Activated T-helper 17 cell treated with anti-CD3 and anti-CD28 coated beads, Interleukin-2, amount 50 U/mL, for 72 hours (primary cell): ENCODE measurements at places on chromosomes 13 and 19.

DNA sequence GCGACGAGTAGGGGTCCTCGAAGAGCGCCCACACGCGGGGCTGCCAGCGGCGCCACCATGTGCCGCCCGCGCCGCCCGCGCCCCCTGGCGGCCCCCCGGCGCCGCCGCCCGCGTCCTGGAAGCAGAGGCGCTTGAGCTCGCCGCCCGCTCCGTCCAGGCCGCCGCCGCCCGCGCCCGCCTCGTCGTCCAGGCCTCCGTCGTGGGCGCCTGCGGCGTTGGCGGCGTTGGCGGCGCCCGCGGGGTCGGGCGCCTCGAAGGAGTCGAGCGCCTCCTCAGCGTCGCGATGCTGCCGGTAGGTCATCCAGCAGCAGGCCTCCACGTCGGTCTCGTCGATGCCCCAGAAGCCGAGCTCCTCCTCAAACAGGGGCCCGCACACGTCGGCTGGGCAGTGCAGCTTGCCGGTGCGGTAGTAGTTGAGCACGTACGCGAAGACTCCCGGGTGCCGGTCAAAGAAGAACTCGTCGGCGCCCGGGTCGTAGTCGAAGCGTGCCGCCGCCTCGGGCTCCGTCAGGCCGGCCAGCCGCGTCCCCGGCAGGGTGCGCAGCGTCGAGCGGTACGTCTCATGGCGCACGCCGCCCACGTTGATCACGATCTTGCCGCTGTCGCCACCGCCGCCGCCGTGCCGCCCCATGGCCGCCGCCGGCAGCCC is 829 bp downstream of the KCNC3 start:
- ATAC-seq = no peak

DNA sequence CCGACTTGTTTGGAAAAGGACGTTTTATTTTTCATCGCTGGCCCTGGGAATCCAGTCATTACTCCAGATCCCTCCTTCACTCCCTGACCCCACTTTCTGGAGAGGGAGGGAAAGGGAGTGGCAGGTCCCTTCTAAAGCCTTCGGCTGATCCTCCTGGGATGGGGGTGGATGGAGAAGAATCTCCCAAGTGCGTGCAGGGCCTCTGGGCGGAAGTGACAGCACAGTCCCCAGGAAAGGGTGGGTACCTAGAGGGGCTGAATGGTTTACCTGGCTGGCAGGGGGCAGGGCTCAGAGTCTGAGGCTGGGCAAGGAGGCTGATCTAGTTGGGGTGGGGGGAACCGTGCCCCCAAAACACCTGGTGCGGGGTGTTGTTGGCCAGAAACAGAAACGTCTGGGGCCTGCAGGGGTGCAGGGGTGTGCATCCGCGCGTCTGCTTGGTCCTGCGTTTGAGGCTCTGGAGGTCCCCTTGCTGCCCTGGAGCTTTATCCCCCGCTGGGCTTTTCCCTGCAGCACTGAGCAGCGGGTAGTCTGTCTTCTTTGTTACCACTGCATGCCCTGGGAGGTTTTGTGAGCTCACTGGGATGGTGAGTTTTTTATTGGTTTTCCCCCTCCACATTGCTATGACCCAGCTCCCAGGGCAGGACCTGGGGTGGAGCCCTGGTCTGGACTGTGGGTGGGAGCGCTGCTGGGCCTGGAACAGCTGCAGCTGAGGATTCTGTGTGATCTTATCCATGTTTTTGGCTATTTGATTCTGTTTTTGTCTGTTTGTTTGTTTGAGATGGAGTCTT is 3.0 kb upstream of the ZNF628 start:
- no peak for ATAC-seq

GRCh38 chr19:8041531-8041931 is 11.0 kb upstream of the CCL25 start:
- no peak for ATAC-seq

- peak; percentile 37 for ATAC-seq
Observed at GRCh38 chr19:38736036-38736412, 8.2 kb downstream of the CAPN12 start.

DNA sequence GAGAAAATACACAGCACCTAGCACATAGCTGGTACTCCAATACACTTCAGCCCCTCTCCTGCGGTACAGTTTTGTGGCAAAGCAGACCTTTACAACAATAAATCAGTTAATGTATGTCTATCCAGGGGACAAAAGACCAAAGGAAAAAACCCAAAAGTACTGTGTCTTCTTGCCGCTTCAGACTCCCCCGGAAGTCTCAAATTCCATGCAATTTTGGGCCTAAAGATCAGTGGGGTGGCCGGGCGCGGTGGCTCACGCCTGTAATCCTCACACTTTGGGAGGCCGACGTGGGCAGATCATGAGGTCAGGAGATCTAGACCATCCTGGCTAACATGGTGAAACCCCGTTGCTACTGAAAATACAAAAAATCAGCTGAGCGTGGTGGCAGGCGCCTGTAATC is 16.2 kb downstream of the CARS2 start:
- no peak for ATAC-seq

GRCh38 chr19:7486923-7487322 is 1.9 kb downstream of the PEX11G start:
- ATAC-seq = no peak

GRCh38 chr13:79724348-79725103 is 243.6 kb downstream of the NDFIP2 start:
- no peak for ATAC-seq

DNA sequence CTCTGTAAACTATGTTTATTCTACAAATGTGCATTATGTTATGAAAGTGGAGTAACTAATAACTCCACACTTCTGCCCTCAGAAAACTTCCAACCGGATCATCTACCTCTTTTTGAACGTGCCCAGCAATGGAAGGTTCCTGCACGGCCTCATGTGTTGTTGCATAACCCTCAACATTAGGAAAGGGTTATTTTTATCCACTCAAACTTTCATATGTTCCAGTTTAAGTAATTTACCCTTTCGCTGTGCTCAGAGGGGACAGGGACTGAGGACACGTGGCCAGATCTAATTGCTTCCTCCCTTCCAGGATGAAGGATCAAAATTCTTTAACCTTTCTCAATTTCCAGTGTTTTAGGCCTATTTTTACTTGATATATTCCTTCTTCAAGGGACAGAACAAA is 29.6 kb downstream of the IRS2 start:
- ATAC-seq = no peak

GRCh38 chr19:42475366-42475765 is 32.6 kb upstream of the CXCL17 start:
- no peak for ATAC-seq

DNA sequence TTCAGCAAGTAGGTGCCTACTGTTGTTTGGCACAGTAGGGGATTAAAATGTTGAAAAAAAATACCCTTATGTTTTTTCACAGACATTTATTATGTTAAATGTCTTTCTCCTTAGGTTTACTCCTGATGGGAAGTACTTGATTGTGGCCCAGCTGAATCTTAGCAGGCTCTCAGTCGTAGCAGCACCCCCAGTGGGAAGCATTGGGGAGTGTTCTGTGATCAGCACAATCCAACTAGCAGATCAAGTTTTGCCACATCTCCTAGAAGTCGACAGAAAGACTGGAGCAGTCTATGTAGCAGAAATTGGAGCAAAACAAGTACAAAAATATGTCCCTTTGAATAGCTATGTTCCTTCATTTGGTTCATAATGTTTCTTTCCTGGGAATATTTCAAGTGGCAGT is 9.3 kb downstream of the NHLRC3 start:
- no peak for ATAC-seq

GRCh38 chr13:41291246-41291645 is 19.8 kb upstream of the NAA16 start:
- ATAC-seq = no peak

DNA sequence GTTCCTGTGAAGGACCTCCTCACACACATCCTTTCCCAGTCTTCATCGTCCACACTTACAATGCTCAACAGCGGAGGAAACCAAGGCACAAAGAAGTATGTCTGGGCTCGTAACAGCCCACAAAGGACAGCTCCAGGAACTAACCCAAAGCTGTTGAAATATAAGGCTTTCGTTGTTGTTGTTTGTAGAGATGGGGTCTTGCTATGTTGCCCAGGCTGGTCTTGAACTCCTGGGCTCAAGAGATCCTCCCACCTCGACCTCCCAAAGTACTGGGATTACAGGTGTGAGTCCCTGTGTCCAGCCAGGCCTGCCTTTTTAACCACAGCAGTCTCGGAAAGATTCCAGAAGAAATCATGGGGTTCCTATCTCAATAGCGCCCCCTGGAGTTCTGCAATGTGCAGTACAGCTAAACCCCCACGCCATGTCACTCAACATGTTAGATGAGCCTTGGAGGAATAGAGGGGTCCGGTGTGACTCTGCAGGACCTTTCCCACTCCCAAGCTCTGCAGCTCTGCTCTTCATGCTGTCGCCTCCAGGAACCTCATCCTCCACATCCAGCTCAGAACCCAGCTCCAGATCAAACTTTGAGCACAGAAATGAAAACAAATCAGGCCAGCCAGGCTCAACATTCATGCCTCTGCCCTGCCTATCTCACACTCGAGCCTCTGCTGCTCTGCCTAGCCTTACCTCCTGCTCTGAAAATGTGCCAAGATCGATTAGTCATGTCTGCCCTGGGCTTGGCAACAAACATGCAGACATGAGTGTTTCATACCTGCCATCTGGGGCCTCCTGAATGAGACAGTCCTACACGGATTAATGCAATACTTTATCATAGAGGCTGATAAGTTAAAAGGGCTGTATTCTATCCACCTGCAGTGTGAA is 7.5 kb downstream of the PLA2G4C start:
- peak; percentile 45 for ATAC-seq

DNA sequence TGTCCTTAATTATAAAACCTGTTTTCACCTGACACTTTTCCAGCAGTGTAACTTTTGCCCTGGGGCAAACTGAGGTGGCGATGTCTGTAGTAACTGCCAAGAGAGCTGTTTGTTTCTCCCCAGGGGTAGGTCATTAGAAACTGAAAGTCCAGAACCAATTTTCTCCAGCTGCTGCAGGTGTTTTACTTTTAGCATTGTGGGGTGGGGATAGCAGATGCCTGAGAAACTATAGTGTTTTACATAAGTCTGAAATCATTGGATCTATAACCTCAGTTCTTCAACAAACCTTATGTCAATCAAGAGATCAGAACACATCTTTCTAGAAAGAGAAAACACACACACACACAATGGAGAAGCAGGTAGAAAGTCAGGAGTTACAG is 92.7 kb downstream of the LHFPL6 start:
- no peak for ATAC-seq

DNA sequence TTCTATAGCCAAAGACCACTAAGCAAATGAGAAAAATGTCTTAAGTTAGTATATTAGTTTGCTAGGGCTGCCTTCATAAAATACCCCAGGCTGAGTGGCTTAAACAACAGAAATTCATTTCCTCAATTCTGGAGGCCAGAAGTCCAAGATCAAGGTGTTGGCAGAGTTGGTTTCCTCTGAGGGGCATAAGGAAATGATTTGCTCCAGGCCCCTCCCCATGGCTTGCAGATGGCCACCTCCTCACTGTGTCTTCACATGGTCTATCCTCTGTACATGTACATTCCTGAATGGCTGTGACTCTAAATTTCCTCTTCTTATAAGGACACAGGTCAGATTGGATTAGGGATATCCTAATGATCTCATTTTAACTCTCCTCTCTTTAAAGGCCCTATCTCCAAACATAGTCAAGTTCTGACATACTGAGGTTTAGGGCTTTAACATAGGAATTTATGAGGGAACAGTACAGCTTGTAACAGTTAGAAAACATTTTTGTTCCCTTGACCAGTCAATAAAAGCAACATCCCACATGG is 307.4 kb downstream of the DIAPH3 start:
- no peak for ATAC-seq

DNA sequence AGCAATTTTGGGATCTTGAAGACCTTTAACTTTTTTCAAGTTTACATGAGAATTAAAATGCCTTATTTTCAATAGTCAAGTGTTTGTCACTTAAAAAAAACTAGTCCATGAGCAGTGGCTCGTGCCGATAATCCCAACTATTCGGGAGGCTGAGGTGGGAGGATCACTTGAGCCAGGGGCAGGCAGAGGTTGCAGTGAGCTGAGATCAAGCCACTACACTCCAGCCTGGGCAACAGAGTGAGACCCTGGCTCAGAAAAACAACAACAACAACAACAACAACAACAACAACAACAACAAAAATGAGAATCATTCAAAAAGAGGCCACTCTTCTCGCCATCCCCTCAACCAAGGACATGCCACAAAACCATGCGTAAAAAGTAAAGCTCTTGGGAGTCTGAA is 5.7 kb downstream of the FOXO1 start:
- ATAC-seq = no peak

DNA sequence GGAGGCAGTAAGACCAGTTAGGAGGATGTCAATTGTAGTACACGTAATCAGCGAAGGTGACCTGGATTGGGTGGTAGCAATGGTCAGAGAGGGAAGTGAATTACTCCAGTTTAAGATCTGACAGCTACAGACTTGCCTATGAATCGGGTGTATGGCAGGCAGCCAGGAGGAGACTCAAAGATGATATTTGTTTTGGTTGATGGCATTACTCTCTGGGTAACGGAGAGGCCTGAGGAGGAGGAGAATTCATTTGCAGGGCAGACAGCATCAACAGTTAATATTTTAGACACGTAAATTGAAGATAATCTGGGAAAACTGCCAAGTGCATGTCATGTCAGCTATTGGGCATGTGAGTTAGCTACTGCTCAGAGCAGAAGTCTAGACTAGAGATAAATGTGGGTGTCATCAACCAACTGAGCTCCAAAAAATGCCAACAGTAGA is 109.2 kb downstream of the SGCG start:
- ATAC-seq = no peak

GRCh38 chr19:3178973-3179738 is 587 bp downstream of the S1PR4 start:
- ATAC-seq = peak; percentile 8

- ATAC-seq = no peak
Observed at GRCh38 chr13:38228322-38228721, 121.3 kb upstream of the UFM1 start.

DNA sequence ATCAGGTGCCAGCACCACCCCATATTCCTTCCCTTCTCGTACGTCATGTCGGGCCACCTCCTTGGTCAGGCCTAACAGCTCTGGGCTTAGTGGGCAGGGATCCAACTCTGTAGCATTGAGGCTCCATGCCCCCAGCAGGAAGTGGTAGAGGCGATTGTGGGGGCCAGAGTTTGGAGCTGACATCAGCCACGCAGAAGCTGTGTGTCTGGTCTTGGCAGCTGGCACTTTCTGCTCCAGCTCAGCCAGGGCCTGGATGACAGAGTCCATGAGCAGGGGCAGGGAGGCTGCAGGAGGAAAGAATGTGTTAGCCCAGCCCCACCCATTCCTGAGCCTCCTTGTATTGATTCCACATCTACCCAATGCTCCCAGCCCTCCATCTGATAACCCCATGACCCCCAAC is 3.0 kb downstream of the PGLYRP2 start:
- ATAC-seq = no peak

- peak; percentile 43 for ATAC-seq
Observed at GRCh38 chr19:46287585-46287984, 9.3 kb upstream of the HIF3A start.

GRCh38 chr19:58279925-58280316 is 1.2 kb downstream of the ZNF8 start:
- no peak for ATAC-seq
